AG04450 (cell line): ENCODE measurements at places on chromosomes 7 and 10. TPM values are rescaled to one million over a fixed set of nuclear protein-coding genes. Genes with fewer than 3 reads are reported as not detected.

The SEMA3E gene
- 0.02 and 0.06 TPM in 2 replicates for polyA plus RNA-seq

The ITIH5 gene
- polyA plus RNA-seq: 0.11 and 0.37 TPM in 2 replicates

The NCF1 gene
- not detected in 2 replicates for polyA plus RNA-seq

The TCAF2 gene
- 2.5 and 2.6 TPM in 2 replicates for polyA plus RNA-seq

The ZNF518A gene
- 5.7 and 9.1 TPM in 2 replicates for polyA plus RNA-seq

The ZNF804B gene
- polyA plus RNA-seq: not detected in 2 replicates

The RPEL1 gene
- polyA plus RNA-seq: 0.15 and 0.20 TPM in 2 replicates

The UPP1 gene
- 7.9 and 8.3 TPM in 2 replicates for polyA plus RNA-seq

The OPN4 gene
- polyA plus RNA-seq: not detected in 2 replicates

The CCNJ gene
- 8.4 and 9.2 TPM in 2 replicates for polyA plus RNA-seq

The CH25H gene
- polyA plus RNA-seq: 0.71 and 1.1 TPM in 2 replicates

The SEMA3C gene
- polyA plus RNA-seq: 35.9 and 39.9 TPM in 2 replicates

The FAM25G gene
- not detected in 2 replicates for polyA plus RNA-seq

The NUB1 gene
- polyA plus RNA-seq: 42.7 and 64.1 TPM in 2 replicates
